ENCODE measurements at places on chromosomes 4 and X. TPM values are rescaled to one million over a fixed set of nuclear protein-coding genes. Genes with fewer than 3 reads are reported as not detected.
A peak's percentile ranks its signal among the peaks of the same experiment; 100 is the strongest.

The MAGEB10 gene
- total RNA-seq: not detected

The UGT2B17 gene
- not detected for total RNA-seq

GRCh38 chrX:8034058-8034457, 106.8 kb upstream of the PNPLA4 start:
- DNase-seq: no peak

GRCh38 chr4:185573651-185574199, 38.4 kb upstream of the PDLIM3 start:
- peak; percentile 87 for DNase-seq

DNA sequence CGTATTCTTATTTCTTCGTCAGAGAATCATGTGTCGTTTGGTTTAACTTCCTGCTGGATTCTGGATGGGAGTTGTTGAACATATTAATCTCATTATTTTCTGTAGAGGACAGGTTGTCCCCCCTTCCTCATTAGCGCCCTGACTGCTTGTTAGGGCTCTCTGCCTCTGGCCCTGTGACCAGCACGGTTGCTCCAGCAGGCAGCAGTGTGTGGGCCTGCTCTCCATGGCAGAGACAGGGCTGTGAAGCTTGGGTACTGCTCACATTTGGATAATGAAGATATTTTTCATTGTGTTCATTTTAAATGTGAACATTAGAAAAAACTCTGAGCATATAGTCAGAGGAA, 102.7 kb downstream of the KLHL8 start:
- no peak for DNase-seq

GRCh38 chrX:18129690-18130089, 91.0 kb downstream of the BEND2 start:
- DNase-seq: no peak

DNA sequence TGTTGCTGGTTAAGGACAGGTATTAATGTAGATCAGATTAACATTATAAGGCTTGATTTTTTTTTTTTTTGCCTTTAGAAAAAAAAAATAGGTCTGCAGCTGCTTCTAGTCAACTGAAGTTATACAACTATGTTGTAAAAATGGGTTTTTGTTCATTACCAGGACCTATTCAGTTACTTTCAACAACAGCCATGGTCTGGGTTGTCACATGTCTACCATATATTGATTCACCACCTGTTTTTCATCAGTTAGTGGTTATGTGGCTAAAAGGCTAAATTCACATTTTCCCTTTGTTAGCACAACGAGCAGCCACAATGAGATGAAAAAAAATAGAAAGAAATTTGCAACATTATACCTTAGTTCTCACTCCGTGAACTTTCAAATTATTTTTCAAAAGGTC, 45.5 kb downstream of the GLRB start:
- no peak for DNase-seq

GRCh38 chr4:56786955-56787354, 34.5 kb downstream of the SPINK2 start:
- peak; percentile 98 for DNase-seq

- no peak for DNase-seq
Observed at GRCh38 chr4:98691588-98691987, 33.2 kb upstream of the TSPAN5 start.
